ENCODE measurements at places on chromosomes 7 and 10. TPM values are rescaled to one million over a fixed set of nuclear protein-coding genes. Genes with fewer than 3 reads are reported as not detected.

DNA sequence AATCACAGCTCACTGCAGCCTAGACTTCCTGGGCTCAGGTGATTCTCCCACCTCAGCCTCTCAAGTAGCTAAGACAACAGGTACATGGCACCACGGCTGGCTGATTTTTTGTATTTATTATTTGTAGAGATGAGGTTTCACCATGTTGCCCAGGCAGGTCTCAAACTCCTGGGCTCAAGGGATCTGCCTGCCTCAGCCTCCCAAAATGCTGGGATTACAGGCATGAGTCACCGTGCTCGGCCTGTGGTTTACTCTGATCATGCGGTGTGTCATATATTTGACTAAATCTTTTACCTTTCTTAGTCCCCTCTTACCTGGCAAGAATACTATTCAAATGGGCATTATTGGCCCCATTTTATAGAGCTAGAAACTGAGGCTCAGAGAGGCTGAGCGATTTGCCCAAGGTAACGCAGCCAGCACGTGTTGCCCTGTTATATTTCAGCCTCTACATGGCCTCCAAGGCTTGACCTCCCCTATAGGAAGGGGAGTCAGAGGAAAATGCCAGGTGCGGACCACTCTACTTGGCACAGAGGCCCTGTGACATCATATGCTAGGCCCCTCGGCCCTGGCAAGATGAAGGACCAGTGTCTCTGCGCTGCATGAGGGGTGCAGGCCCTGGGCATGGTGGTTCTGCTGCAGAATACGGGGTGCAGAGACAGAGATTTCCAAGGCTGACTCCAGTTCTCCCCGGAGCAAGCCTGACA is 8.2 kb downstream of the ZCCHC24 start:
- DNase-seq, result no peak

DNA sequence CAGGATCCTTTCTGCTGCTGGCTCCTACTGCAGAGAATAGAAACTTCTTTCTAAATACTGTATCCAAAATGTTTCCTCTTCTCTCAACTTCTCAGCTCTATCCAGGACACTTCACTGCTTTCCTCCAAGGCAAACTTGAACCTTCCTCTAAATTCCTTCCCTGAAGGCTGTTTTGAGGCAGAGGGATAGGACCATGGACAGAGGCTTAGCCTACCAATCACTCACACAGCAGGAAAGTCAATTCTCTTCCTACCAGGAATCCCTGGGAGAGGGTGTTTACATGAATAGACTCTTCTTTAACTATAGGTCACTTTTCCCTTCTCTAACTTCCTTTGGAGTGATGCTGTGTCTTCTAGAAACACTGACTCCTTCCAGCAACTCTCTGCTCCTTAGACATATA is 115.6 kb upstream of the MKLN1 start:
- no peak for DNase-seq

DNA sequence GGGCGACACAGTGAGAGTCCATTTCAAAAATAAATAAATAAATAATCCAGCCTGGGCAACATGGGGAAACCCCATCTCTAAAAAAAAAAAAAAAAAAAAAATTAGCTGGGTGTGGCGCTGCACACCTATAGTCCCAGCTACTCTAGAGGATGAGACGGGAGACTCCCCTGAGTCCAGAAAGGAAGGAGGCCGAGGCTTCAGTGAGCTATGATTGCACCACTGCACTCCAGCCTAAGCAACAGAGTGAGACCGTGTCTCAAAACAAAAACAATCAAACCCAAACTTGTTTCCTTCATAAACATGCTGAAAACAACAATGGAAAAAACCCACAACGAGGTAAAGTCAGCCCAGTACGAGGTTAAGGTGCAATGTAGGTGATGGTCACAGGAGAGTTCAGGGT is 1.2 kb downstream of the COX19 start:
- DNase-seq, result no peak

DNA sequence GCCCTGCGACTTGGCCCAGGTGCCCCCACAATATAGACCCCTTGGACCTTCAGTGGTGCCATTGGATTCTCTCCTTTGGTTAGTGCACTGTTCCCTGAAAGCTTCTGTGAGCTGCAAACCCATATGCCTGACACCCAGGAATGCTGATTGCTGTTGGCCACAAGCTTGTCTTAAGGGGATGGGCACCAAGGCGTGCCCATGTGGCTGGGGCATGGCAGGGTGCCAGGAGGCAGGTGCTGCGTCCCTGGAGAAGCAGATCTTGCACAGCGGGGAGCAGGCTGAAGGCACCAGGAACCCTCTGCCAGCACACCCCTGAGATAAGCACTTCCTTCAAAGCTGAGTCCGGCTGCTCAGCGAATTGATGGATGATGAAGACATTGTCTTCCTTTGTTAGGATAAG is 411.8 kb downstream of the SDK1 start:
- no peak for DNase-seq

DNA sequence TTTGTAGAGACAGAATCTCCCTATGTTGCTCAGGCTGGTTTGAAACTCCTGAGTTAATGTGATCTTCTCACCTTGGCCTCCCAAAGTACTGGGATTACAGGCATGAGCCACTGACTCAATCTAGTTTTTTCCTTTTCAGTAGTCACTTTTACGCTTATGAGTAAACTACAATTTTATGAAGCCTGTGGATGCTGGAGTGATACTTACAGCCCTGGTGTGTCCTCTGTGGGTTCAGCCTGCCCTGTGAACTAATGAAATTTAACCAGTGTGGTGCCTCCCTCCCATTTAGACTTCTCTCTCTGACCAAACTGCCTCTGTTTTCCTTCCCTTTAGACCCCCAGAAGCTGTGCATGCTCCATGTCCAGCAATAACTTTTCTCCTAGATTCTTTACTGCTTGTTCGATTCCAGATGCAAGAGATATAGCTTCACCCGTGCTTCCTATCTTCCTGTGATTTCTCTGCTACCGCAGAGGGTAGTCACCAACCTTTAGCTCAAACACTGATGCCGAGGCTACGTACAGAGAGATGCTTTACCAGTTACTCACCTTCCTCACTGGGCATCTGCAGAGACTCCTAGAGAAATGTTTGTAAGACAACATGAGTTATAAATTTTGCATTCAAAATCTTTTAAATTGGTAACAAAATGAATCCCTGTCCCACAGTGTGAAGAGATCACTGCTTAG is 90.8 kb downstream of the KIAA1217 start:
- no peak for DNase-seq

DNA sequence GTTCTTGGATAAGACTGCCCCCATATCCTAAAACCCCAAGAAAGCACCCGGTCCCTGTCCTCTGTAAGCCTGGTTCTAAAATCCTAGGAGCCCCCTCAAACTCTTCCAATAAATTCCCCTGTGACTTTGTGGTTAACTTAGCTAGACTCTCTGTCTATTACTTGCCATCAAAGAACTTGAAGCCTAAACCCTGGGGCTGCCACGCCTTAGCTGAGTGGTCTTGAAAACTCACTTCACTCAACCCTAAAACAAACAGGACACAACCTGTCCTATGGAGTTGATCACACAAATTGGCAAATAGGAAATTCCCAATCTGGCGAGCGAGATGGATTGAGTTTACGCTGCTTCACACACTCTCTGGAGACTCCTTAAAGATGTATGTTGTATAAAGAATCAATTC is 191.4 kb upstream of the SVIL start:
- DNase-seq, result no peak

DNA sequence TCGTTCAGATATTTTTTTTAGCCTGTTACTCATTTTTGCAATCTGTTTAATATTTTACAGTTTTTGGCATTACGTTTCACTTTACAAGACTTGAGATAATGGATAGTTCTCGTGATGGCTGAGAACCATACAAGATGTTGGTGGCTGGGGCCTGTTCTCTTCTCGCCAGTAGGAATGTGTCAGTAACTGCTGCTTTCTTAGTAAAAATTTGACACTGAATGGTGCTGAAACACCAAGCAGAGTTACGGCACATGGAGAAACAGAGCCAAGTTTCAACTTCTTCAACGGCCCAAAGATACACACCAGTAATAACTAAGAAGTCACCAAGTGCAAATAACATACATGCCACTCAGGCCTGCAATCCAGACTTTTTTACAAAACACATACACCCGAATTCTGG is 130.4 kb downstream of the NRP1 start:
- no peak for DNase-seq

- DNase-seq, result no peak
Measured at GRCh38 chr10:43350156-43350555, 21.3 kb upstream of the FXYD4 start.

NRP1 gene
- 1.5 TPM for total RNA-seq

PTF1A gene
- total RNA-seq, result not detected

FAM20C gene
- total RNA-seq, result 0.62 TPM

Measured in natural killer cell treated with Interleukin-12 subunit alpha and Interleukin-12 subunit beta and Interleukin-15 and Interleukin-18, amount 100 ng/mL, for 72 hours (primary cell).